WTC11 (cell line): ENCODE measurements at places on chromosomes 5 and 9.

DNA sequence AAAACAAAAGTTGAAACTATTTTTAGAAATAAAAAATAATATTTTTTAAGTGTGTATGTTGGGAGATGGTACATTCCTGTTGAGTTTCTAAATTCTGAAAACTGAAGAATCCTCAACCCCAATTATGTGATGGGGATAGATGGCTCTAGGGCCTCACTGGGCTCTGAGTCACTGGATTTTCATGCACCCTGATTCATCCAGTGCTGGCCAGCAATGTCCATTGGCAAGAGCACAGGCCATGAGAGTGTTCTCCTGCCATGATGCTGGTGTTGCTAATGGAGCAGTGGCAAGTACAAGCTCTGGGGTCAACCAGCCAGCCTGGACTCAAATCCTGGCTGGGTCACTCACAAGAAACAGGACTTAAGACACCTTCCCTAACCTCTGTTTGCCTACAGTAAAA is 23.3 kb downstream of the SMIM23 start:
- no peak for DNase-seq

GRCh38 chr9:93891050-93891449 is 64.1 kb downstream of the BARX1 start:
- no peak for DNase-seq

GRCh38 chr5:54608423-54609085 is 91.0 kb downstream of the SNX18 start:
- no peak for DNase-seq

- no peak for DNase-seq
Measured at GRCh38 chr5:94749042-94749441, 130.6 kb downstream of the SLF1 start.

DNA sequence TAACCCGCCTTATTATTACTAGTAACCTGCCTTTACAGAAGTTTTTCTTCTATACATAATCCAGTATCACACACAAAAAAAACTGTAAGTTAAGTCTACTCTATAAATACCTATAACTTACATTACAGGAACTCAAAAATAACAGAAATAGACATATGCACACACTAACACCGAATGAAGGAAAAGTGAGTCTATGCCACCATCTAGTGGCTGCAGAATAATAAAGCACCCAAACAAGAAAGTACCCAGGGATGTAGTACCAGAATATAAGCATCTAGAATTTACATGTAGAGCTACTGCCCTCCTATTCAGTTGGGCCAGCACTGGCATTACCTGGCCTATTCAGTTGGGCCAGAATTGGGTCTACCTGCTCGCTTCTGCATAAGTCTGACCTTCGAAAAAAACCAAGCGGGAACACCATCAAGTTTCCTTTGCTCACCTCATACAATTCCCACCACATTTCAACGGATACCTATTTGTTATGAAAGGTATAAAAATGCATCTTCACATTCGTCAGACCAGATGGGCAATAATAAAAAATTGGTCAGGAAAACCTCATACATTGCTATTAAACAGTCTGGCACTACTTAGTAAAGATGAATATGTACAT is 4.0 kb upstream of the NIPSNAP3A start:
- DNase-seq, result no peak

DNA sequence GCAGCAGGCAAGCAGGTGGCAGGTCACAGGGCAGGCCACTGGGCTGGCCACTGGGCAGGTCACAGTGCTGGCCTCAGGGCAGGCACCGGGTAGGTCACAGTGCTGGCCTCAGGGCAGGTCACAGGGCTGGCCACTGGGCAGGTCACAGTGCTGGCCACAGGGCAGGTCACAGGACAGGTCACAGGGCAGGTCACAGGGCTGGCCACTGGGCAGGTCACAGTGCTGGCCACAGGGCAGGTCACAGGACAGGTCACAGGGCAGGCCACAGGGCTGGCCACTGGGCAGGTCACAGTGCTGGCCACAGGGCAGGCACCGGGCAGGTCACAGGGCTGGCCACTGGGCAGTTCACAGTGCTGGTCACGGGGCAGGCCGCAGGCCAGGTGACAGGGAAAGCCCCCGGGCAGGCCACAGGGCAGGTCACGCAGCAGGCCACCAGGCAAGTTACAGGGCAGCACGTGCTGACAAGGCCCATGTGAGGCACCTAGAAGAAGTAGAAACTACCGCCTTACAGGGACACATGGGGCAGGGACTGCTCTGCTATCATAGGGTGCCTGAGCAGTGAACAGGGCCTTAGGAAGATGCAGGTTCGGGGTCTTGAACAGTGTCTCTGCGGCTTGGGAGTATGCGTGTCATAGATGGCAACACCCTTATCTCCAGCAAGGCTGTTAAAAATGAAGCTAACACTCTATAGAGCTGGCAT is 18.6 kb upstream of the MED10 start:
- no peak for DNase-seq

DNA sequence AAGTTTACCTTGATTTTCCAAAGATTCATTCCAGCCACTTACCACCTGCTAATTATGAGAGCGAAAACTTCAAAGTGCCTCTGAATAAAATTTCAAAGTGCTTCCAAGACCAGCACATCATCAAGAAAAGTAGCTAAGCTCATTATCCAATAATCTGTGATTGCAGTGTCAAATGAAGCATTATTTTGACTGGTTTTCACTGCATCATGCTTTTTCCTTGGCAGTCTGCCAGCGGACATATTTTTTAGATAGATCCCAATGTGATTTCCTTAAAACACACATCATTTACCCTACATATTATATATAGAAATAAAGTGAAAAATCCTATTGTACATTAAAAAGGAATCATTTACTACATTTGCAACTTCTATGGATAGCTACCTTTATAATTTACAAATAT is 508.6 kb upstream of the FAM174A start:
- no peak for DNase-seq

DNA sequence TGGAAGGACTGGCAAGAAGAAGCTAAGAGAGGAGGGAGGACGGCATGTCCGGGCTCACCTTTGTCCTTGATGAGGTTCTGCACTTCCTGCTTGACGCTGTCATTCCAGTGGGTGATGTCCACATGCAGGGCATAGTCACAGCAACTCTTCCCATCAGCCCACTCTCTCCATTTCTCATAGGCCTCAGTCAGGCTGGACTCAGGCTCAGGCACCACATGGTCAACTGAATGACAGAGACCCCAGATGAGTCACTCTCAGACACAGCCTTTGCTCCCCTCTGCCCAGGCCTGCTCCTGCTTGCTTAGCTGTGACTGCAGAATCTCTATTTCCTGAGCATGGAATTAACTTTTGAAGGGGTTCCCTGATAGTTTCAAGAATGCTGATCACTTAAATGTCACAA is 94.2 kb downstream of the DPYSL3 start:
- no peak for DNase-seq

DNA sequence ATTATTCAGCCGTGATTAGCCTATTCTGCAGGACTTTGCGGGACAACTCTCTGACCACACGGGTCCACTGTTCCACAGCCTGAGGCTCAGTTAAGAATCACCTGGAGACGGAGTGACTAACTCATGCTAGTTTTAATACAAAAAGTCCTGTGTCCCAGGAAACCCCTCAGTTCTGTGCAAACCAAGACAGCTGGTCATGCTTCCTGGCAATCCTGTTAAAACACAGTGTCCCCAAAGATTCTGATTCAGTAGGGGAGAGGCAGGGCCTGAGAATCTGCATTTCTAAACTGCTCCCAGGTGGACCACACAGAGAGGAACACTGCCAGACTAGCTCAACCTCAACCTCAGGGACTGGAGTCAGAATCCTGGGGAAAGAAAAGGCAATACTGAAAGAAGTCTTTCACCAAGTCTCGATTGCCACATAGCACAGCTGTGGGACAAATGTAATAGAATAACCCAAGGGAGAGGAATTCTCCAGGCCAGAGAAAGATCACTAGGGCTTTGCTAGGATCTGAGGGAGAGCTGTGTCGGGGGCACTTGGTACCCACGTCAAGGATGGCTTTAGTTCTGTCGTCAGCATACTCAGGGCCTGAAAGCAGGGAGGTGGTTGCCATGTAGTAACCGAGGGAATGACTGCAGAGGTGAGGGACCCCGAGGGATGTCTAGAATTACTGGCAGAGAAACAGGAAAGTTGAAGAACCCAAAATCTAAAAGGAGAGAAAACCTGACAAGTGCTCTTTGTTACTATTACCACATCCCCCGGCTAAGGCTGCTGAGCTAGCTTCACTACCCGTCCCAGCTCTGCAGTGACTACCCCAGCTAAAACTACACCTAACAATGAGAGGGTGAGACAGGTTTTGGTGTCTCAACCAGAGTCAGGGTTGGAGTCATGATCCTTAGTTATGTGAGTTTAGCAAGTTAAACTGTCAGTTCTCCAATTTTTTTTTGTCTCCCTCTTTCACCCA is 8.6 kb downstream of the SUSD1 start:
- no peak for DNase-seq

DNA sequence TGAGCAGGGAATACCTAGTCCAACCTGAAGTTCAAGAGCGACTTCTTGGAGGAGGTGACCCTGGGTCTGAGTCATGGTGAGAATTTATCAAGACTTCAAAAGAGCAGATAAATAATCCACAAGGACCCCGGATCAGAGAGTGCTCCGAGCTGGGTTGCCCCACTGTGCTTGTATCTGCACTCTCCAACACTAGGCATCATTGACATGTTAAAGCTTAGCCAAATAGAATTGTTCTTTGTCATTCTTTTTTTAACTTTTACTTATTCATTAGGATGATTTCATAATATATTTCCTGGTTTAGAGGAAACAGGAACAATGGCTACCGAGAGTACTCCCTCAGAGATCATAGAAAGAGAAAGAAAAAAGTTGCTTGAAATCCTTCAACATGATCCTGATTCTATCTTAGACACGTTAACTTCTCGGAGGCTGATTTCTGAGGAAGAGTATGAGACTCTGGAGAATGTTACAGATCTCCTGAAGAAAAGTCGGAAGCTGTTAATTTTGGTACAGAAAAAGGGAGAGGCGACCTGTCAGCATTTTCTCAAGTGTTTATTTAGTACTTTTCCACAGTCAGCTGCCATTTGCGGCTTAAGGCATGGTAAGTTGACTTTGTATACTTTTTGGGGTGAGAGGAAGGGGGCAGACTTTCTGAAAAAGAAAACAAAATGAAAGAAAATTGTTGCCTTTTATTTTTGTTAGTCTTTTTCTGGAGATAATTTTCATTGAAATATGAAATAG is at the start of gene CARD6:
TSS of gene CARD6 (plus strand) at position 300 of the 738 bp plus-strand sequence. CDS start at position 316, 16 bp downstream.
- DNase-seq, result no peak

DNA sequence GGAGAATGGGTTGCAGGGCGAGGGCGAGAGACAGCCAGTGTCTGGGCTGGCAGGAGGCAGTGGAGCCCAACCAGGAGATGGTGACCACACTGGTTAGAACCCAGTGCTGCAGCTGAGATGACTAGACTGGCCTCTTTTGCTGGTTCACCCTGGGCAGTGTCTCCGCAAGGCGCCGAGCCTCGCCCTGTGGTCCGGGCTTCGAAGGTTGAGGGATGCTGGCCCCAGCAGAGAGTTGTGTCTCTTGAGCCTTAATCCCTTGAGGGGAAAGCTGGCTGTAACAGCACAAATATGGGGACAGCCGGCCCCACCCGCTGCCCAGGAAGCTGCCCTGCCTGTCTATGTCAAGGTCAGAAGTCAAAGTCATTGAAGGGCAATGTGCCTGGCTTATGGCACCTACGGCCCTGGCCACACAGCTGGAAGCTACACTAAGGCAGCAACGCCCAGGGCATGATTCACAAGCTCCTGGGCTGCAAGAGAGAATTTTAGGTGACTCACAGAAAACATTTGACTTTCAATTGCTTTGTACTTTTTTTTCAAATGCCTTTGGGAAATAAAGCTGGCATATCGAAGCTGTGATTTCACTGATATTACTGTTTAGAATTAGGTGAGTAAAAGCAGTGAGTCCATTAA is 33.3 kb downstream of the NKX2-5 start:
- no peak for DNase-seq

- no peak for DNase-seq
Measured at GRCh38 chr5:151431666-151432065, 15.7 kb upstream of the SLC36A1 start.

DNA sequence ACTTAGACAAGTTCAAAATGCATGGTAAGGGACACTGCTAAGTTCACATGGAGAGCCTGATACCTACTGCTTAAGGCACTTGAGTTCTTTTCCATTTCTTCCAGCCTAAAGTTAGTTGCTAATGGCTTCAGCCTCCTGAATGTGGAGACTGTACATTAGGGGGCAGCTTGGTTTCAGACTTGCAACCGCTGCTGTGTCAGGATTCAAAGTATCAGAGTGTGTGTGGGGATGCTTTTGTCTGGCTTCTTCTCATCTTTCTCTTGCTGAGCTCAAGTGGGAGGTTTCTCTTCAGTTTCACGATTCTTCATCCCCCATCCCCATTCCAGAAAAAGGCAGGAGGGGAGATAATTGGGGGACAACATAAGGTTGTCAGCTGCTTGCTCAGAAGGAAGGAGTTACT is 49.4 kb downstream of the ATP10B start:
- DNase-seq, result no peak

- no peak for DNase-seq
Measured at GRCh38 chr5:86765778-86766502, 148.2 kb downstream of the COX7C start.

DNA sequence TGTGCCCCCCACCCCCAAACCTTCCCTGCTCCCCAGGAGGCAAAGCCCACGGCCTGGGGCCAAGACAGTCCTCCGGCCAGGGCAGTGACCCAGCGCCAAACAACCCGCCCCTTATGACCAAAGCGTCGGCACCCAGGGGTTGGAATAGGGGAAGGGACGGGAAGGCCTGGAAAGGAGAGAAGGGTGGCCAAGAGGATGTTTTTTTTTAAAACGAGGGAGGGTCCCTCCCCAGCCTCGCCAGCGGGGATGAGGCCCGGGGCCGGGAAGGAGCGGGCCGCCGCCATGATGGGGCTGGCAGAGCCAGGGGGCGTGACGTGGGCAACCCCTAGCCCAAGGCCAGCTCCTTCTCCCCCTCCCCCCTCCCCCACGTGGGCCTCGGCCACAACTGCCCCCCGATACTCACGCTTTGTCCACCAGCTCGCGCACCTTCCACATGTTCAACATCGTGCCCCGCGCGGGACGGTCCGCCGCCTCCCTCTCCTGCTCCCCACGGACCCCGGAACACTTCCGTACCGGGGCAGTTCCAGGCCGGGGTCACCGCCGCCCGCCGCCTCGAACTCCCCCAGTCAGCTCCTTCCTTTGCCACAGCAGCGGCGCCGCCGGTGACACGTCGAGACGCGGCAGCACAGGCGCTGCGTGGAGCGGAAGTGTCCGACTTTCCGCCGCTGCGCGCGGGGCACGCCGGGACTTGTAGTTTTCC is at the start of gene CLINT1:
TSS of gene CLINT1 (minus strand) at position 619 of the 700 bp plus-strand sequence. CDS start at position 444, 175 bp downstream.
- peak; percentile 92 for DNase-seq

- DNase-seq, result no peak
Measured at GRCh38 chr5:56337715-56338319, 104.7 kb upstream of the ANKRD55 start.

DNA sequence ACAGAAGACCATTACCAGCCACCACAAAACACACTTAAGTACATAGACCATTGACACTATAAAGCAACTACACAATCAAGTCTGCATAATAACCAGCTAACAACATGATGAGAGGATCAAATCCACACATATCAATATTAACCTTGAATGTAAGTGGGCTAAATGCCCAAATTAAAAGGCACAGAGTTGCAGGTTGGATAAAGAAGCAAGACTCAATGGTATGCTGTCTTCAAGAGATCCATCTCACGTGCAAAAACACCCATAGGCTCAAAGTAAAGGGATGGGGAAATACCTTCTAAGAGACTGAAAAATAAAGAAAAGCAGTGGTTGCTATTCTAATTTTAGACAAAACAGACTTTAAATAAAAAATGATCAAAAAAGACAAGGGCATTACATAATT is 113.6 kb upstream of the CD180 start:
- DNase-seq, result no peak

GRCh38 chr5:432928-433791 is 9.8 kb upstream of the EXOC3 start:
- DNase-seq, result no peak
